ENCODE measurements at places on chromosomes 1 and 21.

DNA sequence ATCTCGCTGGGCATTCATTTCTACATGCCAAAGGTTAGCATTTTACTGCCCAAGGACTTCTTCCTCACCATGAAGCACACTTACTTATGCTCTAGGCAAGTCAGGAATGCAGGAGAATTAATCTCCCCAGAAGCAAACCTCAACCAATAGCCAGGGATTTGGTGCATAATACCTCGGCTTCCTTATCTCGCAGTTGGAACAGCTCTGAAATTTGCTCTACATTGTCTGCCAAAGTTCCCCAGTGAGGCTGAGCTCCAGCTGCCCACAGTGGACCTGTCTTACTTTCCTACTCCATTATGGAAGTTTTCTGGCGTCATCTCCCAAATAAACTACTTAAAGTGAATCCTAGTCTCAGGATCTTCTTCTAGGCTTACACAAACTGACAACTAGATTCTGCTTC is 57.6 kb upstream of the PPM1J start:
- DNase-seq = no peak

DNA sequence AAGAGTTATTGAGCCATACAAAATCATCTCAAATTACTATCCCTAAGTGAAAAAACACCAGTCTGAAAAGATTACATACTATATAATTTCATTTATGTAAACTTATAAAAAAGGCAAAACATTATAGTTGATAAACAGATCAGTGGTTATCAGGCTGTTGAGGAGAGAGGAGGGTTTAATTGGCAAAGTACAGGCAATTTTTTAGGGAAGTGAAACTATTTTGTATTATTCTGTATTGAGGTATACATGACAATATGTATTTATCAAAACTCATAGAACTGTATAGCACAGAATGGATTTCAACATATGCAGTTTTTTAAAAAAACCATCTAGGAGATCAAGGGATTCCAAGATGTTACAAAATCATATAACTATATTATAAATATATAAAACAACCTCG is 403.7 kb downstream of the LTN1 start:
- no peak for DNase-seq

- DNase-seq = no peak
These were observed 58.0 kb upstream of the DMRTA2 start for GRCh38 chr1:50481142-50481736.

- DNase-seq = no peak
These were observed 123.1 kb upstream of the KCNJ6 start for GRCh38 chr21:38039369-38039768.

DNA sequence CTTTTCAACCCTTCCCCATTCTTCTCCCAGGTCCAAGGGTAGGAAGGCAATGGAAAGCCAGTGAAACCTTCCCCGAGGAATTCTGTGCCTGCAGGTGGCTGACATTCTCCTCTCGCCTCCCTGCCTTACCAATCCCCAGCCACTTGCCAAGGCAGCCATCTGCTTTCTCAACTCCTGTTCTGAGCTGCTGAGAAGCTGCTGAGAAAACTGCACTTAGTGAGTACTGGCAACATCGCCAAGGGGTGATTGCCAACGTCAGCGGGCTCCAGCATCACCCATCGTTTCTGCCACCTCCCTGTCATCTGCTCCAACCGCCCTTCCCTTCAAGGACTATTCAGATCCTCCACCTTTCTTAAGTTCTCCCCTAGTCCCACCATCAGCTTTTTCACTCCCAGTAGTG is 106.0 kb downstream of the PTPRU start:
- DNase-seq = no peak

DNA sequence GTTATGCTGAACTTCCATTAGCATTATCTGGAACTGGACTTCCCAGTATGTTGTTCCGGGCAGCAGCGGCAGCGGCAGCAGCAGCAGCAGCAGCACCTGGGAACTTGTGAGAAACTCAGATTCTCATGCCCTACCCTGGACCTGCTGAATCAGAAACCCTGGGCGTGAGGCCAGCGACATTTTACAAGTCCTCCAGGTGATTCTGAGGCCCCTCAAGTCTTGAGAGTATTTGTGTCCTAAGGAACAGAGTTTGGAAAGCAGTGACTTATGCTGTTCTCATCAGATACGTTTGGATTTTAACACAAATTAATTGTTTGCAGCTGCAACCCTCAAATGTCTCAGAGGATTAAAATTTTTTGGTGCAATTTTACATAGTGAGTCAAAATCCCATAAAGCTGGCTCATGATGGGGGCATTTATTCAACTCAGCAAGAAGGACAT is 157.2 kb upstream of the KAZN start:
- DNase-seq = no peak

DNA sequence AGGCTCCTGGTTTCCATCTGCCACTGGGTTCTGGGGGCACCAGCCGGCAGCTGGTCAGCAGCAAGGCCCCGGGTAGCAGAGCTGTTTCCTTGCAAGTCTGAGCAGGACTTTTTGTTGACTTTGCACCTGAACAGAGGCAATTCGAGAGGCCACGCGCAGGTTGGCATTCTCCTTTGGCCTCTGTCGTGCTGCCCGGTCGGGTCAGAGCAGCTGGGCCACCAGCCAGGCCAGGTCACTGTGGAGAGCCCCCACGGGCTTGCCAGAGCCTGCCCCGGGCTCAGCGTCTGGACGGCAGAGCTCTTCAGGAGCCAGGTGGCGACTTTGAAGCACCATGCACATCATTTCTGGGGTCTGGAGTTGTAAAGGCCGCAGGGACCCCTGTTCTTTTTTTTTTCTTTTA is 28.4 kb upstream of the TMEM52 start:
- no peak for DNase-seq

DNA sequence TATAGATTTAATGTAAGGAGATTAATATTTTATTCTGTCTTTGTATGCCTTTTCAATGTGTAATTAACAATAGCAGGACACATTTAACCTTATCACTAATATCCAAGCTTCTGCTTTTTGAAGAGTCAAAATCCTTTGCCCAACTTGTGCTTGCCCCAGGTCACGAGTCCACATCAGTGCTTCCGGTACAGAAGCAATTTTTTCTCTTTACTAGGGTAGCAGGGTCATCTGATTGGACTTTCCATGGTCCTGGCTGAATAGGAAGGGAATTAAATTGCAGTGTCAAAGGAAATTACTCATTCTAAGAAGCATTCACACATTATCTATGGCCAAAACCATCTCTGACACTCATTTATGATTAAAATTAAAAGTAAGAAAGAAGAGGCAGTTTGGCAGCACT is 460.5 kb upstream of the ADGRL2 start:
- no peak for DNase-seq

DNA sequence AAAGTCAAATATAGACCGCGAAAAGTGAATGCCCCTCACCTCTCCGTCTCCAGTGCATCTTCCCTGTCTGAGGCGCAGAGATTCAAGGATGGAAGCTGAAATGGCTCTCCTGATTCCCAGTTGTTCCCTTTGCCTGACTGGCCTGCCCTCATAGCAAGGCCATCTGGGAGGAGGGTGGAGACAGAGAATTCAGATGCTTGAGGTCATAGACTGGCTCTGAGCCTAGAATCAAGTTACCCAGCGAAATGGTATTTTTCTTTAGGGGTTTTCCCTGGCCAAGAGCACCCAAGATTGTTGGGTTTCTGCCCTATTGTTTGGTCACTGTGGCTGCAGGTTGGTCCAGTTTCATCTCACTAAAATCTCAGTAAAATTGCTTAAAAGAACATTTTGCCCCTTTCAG is 7.2 kb downstream of the METTL13 start:
- no peak for DNase-seq

- DNase-seq = no peak
These were observed 4.4 kb upstream of the ALG6 start for GRCh38 chr1:63363014-63363413.

- no peak for DNase-seq
These were observed 3.6 kb downstream of the KCNQ4 start for GRCh38 chr1:40786995-40787705.

GRCh38 chr1:17736625-17737024 is 18.5 kb upstream of the ACTL8 start:
- DNase-seq = no peak

- no peak for DNase-seq
These were observed 18.6 kb upstream of the LRIF1 start for GRCh38 chr1:110982320-110982719.

DNA sequence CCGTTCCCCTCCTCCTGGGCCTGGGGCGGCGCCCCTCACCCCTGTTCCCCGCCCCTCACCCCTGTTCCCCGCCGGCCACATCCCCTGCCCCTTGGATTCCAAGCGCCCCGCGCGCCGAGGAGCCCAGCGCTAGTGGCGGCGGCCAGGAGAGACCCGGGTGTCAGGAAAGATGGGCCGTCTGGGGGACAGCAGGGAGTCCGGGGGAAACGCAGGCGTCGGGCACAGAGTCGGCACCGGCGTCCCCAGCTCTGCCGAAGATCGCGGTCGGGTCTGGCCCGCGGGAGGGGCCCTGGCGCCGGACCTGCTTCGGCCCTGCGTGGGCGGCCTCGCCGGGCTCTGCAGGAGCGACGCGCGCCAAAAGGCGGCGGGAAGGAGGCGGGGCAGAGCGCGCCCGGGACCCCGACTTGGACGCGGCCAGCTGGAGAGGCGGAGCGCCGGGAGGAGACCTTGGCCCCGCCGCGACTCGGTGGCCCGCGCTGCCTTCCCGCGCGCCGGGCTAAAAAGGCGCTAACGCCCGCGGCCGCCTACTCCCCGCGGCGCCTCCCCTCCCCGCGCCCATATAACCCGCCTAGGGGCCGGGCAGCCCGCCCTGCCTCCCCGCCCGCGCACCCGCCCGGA is at the start of gene TP73:
TSS of gene TP73 (plus strand) at position 587 of the 618 bp plus-strand sequence. CDS start 29,850 bp downstream, outside the sequence.
- DNase-seq = no peak

DNA sequence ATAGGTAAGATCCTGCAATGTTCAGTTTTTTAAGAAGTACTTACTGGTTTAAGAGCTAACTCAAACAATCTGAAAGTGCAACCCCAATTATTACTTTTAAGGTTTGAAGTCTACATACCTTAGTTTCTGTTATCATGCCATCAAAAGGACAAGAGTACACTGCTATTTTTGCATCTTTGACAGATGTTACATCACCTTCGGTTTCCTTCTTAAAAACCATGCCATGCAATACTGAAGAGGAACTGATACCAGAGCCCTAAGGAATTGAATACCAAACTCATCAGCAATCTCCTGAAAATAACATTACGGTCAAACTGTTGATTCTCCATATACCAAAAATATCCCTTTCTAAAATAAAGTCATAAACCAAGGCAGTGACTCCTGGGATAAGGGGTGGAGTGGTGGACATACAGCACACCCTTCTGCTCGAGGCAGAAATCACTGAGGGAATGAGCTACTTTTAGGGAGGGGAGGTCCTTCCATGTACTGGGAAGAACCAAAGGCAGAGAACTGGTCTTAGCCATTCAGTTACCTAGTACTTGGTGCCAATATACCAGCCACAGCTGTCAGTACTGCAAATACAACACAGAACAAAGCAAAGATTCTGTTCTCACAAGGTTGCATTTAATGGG is 8.5 kb downstream of the CCT8 start:
- no peak for DNase-seq

DNA sequence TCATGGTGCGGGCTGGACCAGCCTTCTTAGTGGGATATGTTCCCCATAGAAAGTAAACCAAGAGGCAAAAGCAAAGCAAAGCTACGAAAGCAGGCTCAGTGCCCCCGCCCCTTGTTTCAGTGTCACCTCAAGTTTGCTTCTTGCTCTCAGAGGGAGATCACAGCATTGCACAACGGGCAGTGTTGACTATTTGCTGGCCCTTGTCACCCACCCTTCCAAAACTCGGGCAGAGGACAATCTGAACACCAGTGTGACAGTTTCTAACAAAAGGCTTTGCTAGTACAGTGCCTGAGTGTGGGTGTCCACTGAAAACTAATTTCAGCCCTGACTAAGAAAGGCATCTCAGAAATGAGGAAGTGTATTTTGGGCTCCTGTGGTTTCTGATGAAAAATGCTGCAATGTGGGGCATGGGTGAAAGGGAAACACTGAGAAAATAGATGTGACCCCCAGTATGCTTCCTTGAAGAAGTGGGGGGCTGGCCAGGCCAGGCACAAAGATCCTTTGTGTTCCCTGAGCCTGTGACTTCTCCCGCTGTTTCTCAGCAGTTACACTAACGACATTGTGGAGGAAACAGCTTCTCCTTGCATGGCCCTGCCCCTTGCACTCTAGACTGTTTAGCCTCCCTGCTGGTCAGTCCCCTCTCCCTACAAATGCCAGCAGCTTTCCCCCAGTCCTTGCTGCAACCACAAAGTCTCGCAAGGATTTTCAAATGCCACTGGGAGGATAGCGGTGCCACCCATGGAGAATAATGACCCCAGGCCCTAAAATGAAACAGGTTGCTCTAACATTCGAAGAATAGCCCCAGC is 33.3 kb upstream of the KCNE1 start:
- DNase-seq = no peak

DNA sequence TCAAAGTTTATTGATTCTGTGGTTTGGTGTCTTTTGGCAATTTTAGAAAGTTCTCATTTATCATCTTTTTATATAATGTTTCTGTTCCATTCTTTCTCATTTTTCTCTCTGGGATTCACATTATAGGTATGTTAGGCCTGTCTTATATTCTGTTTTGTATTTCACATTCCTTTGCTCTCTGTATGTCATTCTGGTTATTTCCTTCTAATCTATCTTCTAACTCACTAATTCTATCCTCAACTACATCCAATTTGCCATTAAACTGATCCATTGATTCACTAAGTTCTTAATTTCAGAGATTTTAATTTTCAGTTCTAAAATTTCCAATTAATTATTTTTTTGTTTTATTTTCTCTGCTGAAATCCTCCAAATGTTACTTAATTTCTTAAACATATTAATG is 234.8 kb downstream of the FOXD2 start:
- DNase-seq = no peak

- DNase-seq = no peak
These were observed 1.7 kb downstream of the KCNK1 start for GRCh38 chr1:233615571-233615970.

DNA sequence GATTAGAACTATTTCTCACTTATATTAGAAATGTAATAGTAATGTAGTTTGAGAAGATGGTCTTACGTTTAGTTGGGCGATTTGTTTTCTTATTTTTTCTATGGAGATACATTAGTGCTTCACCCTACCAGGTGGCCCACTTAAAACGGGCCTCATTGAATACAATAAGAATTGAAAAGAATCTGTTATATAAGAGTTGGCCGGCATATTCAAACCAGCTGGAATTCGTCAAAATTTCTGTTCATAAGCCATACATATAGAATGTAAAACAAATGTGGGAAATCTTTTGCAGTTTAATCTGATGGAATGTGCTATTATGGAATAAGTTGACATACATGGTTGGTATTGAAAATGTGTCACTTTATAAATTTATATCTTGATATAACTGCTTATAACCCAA is 96.4 kb upstream of the C1orf105 start:
- no peak for DNase-seq

DNA sequence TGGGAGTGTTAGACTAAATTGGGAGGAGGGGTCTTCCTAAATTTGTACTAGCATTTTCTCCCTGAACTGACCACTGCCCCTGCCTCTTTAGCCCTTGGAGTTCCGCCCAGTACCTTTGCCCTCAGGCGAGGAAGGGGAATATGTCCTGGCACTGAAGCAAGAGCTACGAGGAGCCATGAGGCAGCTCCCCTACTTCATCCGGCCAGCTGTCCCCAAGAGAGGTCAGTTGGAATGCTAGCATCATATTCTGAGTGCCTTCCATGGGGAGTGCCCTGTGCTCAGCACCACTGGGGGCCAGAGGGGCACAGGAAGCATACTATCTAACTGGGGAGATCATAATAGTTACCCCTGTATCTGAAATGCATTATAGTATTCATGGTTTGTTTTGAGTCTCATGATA is 10.7 kb downstream of the POLR3GL start:
- DNase-seq = no peak

GRCh38 chr1:82697965-82698364 is 897.2 kb downstream of the ADGRL2 start:
- no peak for DNase-seq
